Urinary bladder (tissue), 4 donors: ENCODE measurements at places on chromosomes 7 and 10. TPM values are rescaled to one million over a fixed set of nuclear protein-coding genes. Genes with fewer than 3 reads are reported as not detected.

DNA sequence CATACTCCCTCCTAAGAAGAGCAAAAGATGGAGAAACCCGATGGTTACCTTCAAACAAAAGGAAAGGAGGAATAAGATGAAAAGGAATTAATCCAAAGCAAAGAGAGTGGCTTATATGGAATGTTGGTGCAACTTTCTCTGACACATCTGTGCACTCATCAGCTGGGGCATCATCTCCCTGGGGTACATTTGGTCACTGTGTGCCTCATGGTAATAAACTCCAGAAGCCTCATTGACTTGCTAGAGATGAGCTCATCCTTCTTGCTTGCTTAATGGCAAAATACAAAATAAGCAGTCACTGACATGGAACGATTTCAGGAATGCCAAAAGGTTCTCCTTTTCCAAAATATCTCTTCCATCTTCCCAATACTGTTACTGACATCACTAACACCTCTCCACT is 22.5 kb downstream of the CAV1 start:
- no peak for DNase-seq

DNA sequence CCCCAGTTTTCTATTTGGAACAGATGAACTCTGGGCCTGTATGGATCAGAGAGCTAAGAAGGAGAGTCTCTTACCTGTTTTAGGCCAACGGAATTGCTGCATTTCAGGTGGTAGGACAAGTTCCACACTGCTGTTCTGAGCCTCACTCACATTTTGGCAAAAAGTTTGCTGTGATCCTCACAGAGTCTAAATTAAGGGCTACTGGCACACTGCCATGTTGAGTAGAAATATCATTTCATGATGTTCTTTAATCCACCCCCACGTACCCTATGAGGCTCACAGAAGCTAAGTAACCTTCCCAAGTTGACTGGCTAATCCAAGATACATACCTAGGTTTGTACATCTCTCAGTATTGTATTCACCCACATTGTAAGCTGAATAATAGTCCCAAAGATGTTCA is 447.2 kb downstream of the INHBA start:
- DNase-seq = no peak

- no peak for DNase-seq
These were observed 3.1 kb upstream of the ETV1 start for GRCh38 chr7:13992596-13992964.

DNA sequence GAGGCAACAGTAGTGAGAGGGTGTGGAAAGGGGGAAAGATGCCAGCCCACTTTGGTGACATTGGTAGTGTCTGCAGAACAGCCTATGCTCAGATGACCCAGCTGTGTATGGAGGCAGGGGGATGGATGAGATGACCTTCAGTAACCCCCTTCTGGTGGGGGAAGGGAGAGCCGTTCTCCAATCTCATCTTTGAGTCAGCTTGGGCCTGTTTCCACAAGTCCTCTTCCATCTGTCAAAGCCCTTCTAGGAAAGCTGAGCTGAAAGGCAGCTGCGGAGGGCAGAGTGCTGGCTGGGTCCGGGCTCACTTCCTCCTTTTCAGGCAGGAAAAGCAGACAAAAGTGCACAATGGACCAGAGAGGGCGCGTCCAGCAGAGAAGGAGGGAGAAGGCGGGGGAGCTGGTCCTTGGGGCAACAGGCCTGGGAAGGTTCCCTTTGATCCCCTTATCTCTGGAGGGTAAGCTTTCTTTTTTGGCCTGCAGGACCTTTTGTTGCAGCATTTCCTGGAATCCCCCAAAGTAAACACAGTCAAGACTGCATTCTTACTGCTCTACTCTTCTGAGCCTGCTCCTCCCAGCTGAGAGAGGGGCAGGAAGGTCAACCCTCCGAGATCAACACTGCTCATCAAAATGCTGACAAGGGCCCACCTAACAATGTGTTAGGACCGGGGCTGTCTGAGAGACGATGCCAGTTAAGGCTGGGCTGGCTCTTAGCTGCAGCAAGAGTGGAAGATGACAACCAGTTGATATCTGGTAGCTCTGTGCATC is 1.2 kb upstream of the LRMDA start:
- DNase-seq = no peak

GBX1 gene
- polyA plus RNA-seq = not detected

CYP3A7 gene
- 0.06 TPM for polyA plus RNA-seq

AKR1D1 gene
- not detected for polyA plus RNA-seq

SAP25 gene
- polyA plus RNA-seq = 2.5 TPM

HMX2 gene
- not detected for polyA plus RNA-seq

- DNase-seq = no peak
These were observed 58.4 kb upstream of the FGL2 start for GRCh38 chr7:77258014-77258413.

DPYSL4 gene
- polyA plus RNA-seq = 1.5 TPM

DNA sequence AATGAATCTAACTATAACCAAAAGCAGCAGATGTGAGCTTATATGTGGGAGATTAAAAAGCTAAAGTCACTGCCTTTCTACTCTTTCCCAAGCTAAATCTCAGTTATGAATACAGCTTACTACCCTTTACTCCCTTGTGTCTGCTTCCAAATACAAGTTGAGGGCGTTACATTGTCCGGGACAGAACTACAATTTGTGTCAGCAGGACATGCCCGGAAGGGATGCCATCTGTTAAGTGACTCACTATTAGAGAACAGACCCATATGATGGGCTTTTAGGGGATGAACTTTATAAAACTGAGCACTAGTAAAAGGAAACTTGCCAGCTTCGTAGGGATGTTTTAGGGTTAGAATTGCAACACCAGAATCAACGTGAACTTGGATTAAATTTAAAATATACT is 299.7 kb upstream of the CSTF2T start:
- DNase-seq = no peak

IGFBP1 gene
- 0.04 TPM for polyA plus RNA-seq

- DNase-seq = no peak
These were observed 19.0 kb upstream of the TARP start for GRCh38 chr7:38292442-38292841.

CHCHD3 gene
- polyA plus RNA-seq = 56.5 TPM

- no peak for DNase-seq
These were observed 846 bp upstream of the CALML5 start for GRCh38 chr10:5500162-5500670.

GRCh38 chr7:143238289-143238980 is 16.6 kb downstream of the TAS2R40 start:
- no peak for DNase-seq

FAM25G gene
- not detected for polyA plus RNA-seq

- no peak for DNase-seq
These were observed 13.7 kb upstream of the CROT start for GRCh38 chr7:87331687-87332252.

DNA sequence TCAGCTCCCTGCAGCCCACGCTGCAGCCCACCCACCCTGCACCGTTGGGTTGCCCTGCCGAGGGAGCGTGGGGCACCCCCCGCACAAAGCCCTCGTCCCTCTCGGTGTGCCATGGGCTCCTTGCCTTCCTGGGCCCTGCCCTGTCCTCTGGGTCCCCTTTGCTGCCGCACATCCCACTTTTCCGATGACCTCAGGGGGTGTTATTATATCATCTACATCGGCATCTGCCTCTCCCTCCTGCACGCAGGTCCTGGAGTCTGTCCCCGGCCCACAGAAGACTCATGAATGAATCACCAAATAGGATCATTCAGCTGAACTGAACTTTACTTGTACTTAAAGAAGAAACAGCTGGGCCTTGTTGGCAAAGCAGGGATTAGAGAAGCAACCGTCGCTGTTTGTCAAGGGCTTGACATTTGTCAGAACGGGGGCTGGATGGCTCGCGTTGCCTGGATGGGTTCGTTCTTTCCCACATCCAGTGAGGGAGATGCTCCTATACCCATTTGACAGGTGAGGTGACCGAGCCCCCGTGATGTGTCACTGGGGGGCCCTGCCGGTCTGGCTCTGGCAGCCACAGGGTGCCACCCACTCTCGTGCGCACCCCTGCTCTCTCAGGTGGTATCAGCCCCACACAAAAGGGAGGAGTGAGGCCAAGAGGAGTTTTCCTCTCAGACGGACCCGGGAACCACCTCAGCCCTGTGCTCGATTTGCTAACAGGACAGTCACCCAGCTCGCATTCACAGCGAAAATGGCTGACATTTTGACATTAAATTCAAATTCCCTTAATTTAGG is 58.6 kb upstream of the EBF3 start:
- DNase-seq = no peak

PLAC9 gene
- 54.3 TPM for polyA plus RNA-seq

SLC26A3 gene
- 0.03 TPM for polyA plus RNA-seq

DNA sequence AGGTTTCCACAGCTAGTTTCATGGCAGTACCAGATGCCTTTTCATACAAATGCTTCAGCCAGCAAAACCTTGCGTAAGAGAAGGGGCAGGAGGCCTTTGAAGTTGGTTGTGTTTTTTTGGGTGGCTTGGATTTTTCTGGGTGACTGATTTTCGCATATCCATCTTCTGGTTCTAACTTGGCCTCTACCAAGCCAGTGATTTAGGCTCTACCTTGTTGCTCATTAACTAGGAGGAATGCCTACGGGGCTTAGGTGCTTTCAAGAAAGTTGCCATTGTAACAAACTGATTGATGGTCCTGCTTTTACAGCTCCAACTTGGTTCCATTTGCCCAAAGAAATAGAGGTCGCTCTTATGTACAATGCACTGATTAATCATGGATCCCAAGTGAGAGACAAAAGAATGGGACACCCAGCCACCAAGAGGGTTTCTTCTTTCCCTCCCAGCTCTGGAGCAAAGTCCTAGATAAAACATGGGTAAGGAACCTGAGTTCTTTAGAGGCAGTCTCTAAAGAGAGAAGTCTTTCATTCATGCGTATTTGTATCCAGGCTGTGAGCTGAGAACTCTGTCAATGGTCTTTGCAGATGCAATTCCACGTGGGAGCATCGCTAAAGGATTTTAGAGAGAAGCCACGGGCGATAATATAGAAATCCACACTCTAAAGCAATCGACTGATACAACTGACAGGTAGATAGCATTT is 92.1 kb upstream of the FGFR2 start:
- DNase-seq = no peak

DNA sequence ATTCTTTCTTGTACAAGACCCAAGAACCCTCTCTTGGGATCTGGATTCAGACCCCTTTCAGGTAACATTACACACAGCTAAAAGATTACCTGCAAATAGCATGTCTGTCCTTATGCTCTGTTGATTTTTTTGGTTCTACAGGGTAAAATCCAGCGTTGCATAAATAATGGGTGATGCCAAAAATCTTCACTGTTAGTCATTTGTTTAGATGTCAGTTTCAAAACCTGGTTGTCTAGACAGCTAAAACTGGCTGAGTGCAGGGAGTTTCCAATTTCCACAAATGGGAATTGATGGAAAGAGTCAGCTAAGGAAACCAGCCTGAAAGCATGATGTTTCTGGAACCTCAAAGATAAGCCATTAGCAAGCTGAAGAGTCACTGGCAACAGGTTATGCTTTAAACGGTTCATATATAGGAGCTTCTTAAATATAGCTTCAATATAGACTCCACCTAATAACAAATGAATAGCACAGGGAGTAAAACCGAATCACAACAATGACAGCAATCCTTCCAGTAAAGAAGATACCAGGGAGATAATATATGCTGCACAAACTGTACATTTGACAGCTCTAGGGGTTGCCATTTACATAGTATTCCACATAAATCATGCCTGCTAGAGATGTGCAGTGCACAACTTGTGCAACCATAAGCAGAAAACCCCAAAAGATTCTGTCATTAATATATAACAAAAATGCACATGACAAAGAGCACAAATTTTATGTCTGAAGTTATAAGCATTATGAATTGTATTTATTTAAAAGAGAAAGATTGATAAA is 20.4 kb downstream of the CCDC71L start:
- no peak for DNase-seq

GRCh38 chr7:92547579-92547978 is 19.0 kb downstream of the RBM48 start:
- no peak for DNase-seq

GRCh38 chr7:157715071-157715937 is 378.5 kb downstream of the DNAJB6 start:
- DNase-seq = no peak

ALOX5 gene
- polyA plus RNA-seq = 52.5 TPM

- DNase-seq = no peak
These were observed 721.2 kb downstream of the XPNPEP1 start for GRCh38 chr10:109202111-109202510.

C7orf57 gene
- polyA plus RNA-seq = not detected

MINPP1 gene
- polyA plus RNA-seq = 11.5 TPM

CLDN12 gene
- polyA plus RNA-seq = 20.2 TPM

GRCh38 chr10:71957546-71958275 is 6.5 kb upstream of the CHST3 start:
- DNase-seq = no peak

DNA sequence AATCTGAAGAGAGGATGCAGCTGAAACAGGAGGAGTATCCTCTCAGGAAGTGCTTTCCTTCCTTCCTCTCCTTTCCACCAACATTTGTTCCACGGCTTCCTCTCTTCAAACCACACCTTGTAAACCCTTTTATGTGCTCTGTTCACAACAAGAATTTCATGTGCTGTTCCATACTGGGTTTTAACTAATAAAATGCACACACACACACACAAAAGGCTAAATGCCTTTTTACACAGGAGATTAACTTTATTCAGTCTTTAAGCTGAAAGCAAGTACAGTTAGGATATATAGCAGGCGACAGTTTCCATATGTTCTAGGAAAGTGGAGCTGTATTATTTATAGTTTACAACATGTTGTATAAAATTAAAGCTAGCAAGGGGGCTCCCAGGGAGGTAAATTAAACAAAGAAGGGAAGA is 106.7 kb downstream of the REEP3 start:
- DNase-seq = no peak

ZPBP gene
- not detected for polyA plus RNA-seq
